ENCODE measurements at places on chromosomes 4 and X.

GRCh38 chr4:21890231-21890630 is 58.3 kb downstream of the KCNIP4 start:
- DNase-seq = no peak

- DNase-seq = no peak
Measured at GRCh38 chr4:87738483-87738882, 60.9 kb upstream of the IBSP start.

GRCh38 chrX:55041514-55041913 is 10.7 kb upstream of the ALAS2 start:
- DNase-seq = no peak

DNA sequence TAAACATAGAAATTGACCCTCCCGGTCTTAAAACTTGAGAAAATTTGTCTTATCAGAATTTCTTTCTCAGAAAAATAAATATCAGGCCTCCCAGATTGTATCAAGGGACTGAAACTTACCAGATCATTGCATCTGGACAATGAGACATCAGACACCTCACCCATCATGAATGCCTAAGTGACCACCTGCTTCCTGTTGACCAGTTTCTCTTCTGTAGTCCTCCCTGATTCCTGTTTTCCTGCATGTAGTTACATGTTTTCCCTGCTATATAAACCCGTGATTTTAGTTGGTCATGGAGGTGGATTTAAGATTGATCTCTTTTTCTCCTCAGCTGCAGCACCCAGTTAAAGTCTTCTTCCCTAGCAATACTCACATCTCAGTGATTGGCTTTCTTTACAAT is 548.1 kb downstream of the PPP4R3C start:
- no peak for DNase-seq

DNA sequence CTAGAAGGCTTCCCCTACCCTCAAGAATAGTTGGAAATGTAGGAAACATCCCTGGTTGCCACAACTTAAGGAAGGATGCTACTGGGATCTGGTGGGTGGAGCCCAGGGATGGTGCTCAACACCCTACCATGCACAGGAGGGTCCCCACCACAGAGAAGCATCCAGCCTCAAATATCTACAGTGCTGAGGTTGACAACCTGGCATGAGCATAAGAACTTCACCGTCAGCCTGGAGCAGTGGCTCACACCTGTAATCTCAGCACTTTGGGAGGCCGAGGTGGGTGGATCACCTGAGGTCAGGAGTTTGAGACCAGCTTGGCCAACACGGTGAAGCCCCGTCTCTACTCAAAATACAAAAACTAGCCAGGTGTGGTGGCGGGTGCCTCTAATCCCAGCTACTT is 24.0 kb upstream of the ASMTL start:
- no peak for DNase-seq

DNA sequence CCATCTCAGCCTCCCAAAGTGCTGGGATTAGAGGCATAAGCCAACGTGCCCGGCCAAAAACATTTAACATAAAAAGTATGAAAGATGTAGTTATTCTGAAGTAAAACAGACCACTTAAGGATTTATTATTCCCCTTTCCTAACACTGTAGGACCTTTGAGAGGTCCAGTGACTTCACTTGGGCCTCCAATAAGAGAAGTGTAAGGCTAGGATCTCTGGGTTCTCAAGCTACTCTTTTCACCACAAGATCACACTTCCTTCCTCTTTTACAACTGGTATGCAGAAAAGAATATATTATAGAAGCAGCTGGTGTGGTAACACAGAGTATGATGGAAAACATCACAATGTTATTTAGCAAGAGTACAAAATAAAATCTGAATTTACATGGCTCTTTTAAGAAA is 30.2 kb upstream of the CCNG2 start:
- no peak for DNase-seq

DNA sequence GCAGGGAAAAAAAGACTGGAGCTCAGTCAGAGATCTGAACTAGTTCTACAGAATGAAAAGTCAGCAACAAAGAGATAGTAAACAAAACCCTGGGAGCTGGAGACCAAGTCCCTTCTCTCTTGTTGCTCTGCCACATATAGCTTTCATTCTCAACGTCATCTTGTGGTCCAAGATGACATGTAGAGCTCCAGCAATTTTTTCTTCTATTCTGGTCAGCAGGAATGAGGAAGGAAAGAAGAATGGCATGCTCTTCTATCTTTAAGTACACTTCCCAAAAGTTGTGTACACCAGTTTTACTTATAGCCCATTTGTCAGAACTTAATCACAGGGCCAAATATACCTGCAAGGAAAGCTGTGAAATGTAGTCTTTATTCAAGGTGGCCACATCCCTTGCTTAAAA is 45.6 kb downstream of the RAP2C start:
- DNase-seq = peak; percentile 47

GRCh38 chr4:76011700-76012387 is 4.5 kb upstream of the CXCL9 start:
- DNase-seq = no peak

- DNase-seq = no peak
Measured at GRCh38 chr4:40310225-40310624, 24.9 kb upstream of the CHRNA9 start.
